Activated T-cell treated with anti-CD3 and anti-CD28 coated beads, Interleukin-2, amount 50 U/mL, for 4 hours (primary cell): ENCODE measurements at places on chromosomes 3 and 15.

DNA sequence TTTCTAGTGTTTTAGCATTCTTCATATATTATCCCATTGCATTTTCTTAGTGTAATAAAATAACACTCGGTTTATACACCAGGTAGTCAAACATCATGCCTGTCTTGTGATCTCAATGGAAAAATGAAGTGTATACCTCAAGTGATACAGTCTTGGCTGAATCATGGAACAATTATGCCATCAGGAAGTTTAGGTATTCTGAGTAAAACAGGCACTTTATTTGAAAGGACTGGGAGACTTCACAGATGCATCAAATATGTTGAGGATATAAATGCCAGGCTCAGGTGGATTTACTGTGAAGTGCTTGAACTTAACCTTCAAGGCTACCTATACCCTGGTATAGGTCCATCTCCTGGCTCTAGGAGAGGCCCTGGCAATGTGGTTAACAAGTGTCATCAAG, 8.5 kb downstream of the TGFBR2 start:
- DNase-seq = no peak

DNA sequence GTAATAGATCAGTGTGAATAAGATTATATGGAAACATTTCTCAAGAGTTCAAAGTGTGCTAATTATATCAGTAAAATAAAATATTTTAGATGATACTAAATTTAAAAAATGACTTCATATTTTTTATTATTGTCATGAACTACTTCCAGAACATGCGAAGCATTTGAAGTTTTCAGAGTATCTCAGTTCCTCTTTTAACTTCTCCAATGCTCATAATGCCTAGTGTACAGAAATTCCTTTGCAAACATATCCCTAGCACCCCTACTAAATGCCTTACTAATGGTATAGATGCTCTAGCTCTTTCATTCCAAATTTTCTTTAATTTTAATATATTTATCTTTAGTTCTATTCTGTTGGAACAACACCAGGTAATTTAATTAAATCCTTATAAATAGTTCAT, 580.4 kb downstream of the CADM2 start:
- no peak for DNase-seq

- DNase-seq = no peak
Measured at GRCh38 chr3:186915806-186916796, 14.2 kb upstream of the ST6GAL1 start.

- no peak for DNase-seq
Measured at GRCh38 chr3:153103406-153103945, 58.5 kb upstream of the RAP2B start.

- no peak for DNase-seq
Measured at GRCh38 chr3:116445990-116446389, 703 bp upstream of the LSAMP start.
